Putamen (tissue), 1 donor: ENCODE measurements at places on chromosomes 11 and 22.

DNA sequence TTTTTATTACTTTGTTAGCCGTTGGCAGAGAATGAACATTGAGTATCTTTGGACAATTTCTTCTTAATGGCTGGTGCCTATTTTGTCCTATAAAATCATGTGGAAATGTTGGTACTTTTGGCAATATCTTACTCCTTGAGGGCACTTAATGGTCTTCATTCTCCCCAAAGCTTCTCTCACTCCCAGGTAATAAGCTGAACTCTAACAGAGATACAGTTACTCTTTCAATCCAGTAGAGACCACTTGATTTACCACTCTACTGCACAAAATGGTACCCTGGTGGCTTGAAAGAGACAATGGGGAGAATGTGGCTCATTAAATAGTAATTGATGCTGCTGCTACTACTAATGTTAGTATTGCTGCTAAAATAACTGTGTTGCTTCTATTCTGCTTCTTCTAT, 53.0 kb downstream of the MAML2 start:
- DNase-seq = no peak

GRCh38 chr11:87803748-87804147, 371.5 kb downstream of the RAB38 start:
- DNase-seq = no peak

DNA sequence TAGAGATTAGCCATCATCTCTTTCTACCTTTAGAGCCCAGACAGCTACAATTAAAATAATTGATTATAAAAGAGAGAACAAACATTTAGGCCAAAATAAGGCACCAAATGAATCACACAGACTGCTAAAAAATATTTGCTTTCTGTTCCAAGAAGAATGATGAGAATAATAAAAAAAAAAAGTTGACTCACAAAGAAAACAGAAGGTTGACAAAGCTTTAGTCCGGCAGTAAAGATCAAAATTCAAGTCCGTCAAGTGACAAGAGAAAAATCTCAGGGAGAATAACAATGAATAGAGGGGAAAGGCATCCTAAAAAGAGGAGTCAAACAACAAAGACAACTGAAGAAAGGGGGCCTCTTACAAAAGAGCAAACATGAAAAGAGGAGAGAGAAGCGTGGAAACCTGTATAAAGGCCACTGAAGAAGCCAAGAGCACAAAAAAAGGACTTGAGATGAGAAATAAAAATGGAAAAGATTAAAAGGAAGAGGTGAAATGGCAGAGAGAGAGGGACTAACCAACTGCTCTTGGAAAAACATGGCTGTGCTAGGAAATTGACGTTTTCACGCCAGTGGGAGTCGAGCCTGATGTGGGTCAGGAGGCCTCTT, 910.2 kb downstream of the OPCML start:
- no peak for DNase-seq

DNA sequence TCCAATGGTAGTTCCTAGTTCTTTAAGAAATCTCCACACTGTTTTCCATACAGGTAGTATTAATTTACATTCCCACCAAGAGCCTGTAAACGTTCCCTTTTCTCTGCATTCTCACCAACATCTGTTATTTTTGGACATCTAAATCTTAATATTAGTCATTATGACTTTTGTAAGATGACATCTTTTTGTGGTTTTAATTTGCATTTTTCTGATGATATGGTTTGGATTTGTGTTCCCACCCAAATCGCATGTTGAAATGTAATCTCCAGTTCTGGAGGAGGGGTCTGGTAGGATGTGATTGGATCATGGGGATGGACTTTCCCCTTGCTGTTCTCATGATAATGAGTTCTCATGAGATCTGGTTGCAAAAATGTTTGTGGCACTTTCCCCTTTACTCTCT, 89.0 kb downstream of the MUC15 start:
- no peak for DNase-seq

DNA sequence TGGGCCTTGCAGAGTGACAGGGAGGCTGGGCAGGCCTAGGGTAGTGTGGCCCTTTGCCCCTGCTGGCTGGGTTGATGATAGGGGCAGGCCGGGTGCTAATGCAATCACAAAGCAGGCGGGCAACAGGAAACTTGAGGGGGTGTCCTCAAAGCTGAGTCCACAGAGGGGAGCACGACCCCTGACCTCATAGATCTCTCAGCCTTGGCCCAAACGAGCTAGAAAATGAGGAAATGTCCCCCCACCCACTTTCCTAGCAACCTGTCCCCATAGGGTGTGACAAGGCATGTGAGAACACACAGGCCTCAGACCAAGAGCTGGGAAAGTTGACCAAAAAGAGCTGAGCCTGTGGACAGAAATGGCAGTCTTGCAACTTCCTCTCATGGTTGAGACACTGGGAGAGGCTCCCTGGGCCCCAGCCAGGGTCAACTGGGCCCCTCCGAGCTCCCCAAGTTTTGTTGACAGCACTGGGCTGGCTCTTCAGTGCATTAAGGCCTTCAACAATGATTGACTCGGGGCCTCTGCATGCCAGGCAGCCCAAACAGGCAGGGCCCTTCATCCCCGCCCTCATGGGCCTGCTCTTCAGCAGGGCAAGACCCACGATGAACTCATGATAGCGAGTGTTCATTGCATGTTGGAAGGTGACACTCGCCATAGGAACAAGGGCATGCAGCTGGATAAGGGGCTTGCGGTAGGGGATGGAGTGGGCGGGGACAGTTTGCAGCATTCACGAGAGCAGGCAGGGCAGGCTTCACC, 9.8 kb upstream of the SPI1 start:
- DNase-seq = no peak

DNA sequence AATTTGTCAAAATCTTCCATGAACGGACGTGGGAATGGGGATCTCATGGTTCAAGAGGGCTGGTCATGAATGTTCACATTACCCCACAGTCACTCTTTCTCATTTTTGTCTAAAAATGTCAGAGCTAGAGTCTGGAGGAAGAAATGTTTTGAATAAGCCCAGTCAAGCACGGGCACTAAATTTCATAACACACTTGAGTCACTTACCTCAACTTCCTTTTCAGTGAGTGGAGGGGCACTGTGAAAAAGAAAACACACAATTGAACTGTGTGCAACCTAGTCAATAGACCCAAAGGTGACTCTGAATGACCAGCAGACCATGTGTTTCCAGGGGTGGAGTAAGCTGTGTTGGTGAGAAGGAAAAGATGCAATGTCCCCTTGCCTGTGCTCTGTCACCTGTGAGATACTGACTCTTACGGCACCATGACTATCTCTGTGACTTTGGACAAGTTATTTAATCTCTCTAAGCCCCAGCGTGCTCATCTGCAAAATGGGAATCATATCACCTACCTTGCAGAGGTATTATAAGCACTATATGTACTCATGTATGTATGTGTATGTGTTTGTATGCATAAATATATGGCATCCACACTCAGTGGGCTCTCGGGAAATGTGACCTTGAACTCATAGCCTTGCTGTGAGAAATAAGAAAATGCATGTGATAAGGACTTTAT, 38.2 kb upstream of the LYVE1 start:
- no peak for DNase-seq

DNA sequence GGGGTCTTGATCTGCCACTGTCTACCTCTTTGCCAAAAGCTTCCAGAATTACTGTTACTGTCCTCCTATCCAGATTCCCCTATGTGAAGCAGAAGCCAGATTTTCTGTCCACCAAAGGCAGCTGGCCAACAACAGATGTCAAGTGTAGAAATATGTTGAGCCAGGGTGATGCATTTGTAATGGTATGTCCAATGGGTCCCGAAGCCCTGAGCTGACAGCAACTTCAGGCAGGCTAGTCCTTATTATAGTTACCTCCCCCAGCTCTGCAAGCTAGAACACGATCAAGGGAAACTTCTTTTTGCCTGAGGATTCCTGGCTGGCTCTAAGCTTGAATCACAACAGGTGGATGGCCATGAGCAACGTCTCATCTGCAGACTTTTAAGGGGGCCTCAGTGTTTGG, 10.2 kb downstream of the PAMR1 start:
- DNase-seq = no peak

GRCh38 chr11:8658321-8659057, 24.0 kb downstream of the TRIM66 start:
- DNase-seq = peak; percentile 10

- DNase-seq = no peak
Observed at GRCh38 chr11:59198726-59199125, 14.0 kb downstream of the MPEG1 start.

DNA sequence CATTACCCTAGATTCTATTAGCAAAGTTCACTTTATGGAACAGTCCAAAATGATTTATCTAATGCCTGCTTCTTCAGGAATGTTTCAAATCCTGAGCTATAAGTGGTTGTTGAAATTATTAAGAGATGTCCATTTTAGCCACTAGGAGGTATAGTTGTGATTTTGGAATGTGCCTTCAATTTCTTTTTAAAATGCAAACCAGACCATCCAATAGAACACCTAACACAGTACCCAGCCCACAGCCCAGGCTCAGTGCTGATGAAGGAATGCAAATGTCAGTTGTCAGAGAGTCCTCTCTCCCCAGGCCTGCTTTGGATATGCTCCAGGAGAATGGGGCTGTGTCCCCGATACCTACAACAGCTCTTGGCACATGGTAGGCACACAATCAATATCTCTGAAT, 85.8 kb upstream of the E2F8 start:
- no peak for DNase-seq

- DNase-seq = no peak
Observed at GRCh38 chr11:2072551-2073261, 66.5 kb downstream of the IGF2 start.

GRCh38 chr11:36703055-36703404, 105.0 kb upstream of the RAG2 start:
- DNase-seq = no peak

GRCh38 chr11:46285594-46286033, 8.2 kb downstream of the CREB3L1 start:
- DNase-seq = no peak

DNA sequence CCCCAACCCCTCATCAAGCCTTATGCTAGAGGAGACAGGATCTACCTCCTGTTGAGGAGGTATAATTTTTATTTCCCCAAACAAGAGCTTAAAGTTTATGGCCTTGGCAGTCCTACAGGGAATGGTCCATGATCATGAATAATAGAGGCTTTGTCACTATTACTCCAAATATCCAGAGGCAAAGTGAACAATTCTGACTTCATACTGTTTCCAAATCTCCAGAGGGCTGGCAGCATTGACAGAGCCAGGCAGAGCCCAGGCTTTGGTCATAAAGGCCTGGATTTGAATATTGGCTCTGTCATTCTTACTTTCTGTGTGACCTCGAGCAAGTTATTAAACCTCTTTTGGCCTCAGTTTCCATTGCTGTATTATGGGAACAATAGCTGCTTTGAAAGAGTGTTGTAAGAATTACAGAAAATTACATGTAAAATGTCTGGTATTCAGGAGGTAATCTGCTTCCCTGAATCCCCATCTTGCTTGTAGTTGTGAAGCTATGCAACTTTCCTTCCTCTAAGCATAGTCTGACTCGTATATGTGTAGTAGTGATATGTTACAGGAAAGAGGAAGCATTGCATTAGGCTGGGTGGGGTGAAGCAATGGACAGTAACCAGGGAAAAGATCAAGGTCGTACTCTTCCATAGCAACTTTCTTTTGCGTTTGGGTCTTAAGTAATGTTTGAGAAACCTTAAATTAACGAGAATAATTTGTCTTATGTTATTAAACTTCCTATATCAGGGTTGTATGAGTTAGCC, 88.8 kb downstream of the CD44 start:
- DNase-seq = no peak

- no peak for DNase-seq
Observed at GRCh38 chr22:45441138-45441537, 27.6 kb downstream of the RIBC2 start.

GRCh38 chr11:44036811-44037657, 10.7 kb upstream of the ACCSL start:
- DNase-seq = peak; percentile 87

GRCh38 chr22:19840955-19841640, 13.6 kb downstream of the GNB1L start:
- DNase-seq = no peak

DNA sequence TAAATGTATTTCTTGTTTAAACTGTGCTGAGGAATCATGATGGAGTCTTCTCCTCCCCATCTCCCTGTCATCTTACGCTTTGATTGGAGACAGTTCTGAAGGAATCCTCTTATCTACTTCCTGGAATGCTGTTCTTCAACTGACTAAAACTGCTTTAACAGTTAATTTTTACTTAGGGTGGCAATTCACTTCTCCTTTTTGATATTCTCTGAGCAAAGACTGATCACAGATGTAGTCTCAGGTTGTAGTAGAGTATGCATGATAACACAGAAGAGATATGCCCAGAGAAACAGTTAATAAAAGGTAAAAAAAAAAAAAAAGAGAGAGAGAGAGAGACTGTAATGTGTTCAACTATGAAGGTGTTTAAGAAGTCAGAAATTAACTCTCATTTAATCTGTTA, 1.4 kb upstream of the CASP5 start:
- no peak for DNase-seq

DNA sequence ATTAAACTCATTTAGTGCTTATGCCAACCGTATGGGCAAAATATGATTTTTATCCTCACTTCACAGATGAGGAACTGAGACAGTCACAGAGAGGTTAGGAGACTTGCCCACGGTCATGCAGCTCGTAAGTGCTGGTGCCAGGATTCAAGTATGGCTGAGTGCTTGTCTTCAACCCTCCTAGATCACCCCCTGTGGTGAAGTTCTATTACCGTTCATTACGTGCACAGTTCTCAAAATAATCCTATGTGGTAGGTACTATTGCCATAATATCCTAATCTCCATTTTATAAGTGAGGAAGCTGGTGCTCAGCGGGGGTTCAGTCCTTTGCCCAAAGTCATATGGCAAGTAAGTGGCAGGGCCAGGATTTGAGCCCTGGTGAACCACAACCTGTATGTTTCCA, 1.5 kb downstream of the MIEF1 start:
- no peak for DNase-seq

DNA sequence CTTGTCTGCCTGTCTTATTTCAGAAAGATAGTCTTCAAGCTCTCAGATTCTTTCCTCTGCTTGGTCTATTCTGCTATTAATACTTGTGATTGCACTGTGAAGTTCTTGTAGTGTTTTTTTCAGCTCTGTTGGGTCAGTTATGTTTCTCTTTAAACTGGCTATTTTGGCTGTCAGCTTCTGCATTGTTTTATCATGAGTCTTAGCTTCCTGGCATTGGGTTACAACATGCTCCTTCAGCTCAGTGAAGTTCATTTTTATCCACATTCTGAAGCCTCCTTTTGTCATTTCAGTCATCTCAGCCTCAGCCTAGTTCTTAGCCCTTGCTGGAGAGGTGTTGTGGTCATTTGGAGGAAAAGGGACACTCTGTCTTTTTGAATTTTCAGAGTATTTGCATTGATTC, 15.5 kb upstream of the DEPDC7 start:
- no peak for DNase-seq
